ENCODE measurements at places on chromosomes 6 and 20.

DNA sequence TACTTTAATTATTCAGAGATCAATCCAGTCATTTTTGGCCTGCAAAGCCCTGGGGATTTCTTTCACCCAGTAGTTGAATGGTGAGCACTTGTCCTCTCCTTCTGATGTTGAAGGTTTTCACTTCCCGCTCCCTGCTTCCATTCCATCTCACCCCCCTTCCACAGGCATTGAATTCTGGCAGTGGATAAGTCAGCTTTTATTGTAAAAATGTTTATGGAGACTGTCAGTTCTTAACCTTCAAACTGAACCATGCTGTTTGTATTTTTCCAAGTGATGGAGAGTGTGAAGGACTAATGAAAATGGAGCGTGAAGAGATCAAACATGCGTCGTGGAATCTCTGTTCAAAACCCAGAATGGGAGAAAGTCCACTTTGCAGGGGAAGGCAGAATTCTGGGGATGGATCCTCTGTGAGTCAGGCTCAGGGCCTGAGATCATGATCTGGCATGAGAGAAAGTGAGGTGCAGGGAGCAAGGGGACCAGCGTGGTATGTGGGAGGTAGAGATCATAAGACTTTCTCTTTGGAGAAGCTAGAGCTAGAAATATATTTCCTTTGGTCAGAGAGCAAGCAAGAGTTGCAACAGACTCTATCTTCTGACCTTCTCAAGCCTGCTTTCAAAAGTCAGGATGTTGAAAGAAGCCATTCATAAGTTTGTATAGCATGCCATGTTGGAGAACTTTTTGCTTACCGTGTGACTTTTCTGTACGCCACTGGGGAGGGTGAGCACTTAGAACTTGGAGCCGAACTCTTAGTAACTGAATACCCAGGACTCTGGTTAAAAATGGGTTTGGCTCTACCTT, 30.2 kb downstream of the ISM1 start:
- DNase-seq: no peak

DNA sequence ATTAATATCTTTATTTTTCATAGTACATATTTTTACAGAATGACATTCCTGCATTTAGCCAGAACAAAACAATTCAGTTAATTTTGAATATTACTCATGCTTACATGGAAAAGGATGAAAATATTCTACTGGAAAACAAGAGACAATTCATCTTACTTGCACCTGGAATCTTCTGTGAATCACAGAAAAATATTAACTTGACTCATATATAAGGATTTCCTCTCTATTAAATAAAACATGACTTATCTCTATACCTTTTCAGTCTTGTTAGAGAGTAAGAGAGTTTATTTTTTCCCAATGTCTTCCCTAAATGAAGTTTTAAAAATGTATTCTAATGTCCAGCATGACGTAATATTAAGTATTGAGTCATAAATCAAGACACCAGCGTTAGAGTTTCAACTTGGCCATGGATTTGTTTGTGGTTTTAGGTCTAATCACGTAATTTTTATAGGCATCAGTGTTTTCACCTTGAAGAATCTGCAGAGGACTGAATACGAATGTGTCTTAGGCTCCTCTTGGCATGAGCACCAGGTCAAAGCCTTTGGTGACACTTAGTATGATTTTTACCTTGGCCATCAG, 445.1 kb upstream of the JAG1 start:
- no peak for DNase-seq

DNA sequence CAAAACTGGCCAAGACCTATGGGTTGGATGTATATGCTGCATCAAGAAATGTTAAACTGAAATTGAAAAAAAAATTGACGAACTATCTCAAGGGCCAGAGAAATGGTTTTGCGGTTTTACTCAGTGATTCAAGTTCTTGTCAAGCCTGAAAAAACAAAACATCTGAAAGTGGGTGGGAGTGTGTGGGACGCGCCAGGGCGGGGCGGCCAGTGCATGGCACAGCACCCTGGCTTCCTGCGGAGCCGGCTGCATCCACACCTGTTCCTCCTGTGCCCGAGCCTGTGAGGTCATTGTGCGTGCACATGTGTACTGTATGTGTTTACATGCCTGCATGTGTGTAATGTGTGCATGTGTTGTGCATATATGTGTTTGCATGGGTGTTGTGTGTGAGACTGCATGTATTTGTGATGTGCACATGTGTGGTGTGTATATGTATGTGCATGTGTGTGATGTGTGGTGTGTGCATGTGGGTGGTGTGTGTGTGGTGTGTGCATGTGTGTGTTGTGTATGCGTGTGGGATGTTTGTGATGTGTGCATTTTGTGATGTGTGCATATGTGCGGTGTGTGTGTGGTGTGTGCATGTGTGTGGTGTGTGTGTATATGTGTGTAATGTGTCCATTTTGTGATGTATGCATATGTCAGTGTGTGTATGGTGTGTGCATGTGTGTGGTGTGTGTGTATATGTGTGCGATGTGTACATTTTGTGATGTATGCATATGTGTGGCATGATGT, 59.8 kb downstream of the CDH4 start:
- DNase-seq: no peak

- DNase-seq: no peak
These were observed 44.5 kb downstream of the SULF2 start for GRCh38 chr20:47740862-47741184.

DNA sequence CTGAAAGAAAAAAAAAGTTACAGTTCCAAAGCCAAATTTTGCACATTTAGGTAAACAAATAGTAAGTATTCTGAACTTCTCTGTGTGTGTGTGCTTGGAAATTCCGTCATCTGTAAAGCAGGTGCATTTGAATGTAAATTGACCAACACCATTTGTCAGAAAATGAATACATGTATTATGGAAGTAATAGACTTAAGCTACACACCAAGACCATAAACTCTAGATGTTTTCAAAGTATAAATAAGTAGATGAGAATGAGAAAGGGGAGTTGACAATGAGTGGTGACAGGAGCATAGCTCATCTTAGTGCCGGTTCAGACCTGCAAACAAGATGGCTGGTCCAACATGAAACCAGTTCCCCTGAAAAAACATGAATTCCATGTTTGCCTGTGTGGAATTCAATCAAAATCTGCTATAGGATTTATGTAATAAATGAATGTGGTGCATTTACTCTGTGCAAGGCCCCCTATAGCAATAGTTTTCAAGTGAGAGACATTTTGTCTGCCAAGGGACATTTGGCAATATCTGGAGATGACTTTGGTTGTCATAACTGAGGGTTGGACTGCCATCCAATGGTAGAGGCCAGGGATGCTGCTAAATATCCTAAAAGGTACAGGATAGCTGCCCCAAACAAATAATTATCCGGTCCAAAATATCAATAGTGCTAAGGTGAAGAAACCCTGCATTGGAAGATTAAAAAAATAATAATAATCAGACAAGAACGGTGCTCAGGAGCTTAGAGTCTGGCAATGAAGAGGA, 11.0 kb upstream of the FILIP1 start:
- no peak for DNase-seq

- DNase-seq: no peak
These were observed 719.7 kb upstream of the MARCKS start for GRCh38 chr6:113137426-113137825.

DNA sequence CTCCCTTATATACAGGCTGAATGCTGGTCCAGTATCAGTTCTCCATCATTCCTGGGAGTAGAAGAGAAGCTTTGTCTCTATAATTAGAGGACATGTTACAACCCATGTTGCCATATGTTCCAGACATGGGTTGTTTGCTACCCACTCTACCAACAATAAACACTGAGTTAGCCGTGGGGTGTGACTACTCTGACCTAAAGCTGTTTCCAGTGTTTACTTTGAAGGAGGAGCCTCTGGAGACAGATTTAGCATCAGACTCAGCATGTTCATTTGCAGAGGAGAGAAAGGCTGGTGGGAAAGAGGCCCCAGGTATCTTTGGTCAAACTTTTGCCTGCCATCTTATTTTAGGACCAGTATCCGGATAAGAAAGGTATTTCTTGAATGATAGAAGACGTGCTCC, 157.9 kb upstream of the SNX9 start:
- DNase-seq: no peak

DNA sequence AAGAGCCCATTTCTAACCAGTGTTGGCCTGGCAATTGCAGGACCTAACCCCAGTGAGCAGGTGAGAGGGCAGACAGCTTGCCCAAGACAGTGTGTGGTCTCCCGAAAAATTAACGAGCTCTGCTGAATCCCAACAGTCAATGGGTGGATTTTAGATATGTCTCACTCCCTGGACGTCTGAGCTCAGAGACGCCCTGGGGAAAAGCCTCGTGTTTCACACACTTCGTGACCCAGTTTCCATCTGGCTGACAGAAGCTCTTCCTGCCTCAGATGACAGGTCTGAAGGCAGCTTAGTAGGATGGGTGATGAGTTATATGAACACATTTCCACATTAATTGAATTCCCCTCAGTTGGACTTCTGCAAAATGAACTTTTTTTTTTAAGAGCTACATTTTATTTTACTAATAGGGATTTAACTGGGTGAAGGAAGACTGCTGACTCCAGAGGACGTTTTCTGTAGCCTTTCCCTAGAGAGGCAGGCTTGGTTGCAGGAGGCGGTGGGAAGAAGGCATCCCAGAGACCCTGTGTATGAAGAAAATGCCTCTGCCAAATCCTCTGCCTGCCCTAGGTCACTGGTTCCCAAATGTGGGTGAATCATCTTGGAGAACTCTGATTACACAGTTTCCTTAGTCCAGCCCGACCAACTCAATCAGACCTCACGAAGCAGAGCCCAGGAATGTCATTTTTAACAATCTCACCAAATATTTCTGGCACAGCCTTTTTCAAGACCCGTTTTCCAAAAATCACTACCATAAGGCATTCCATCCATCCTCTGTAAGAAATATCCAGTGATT, 71.7 kb upstream of the LY86 start:
- DNase-seq: no peak

DNA sequence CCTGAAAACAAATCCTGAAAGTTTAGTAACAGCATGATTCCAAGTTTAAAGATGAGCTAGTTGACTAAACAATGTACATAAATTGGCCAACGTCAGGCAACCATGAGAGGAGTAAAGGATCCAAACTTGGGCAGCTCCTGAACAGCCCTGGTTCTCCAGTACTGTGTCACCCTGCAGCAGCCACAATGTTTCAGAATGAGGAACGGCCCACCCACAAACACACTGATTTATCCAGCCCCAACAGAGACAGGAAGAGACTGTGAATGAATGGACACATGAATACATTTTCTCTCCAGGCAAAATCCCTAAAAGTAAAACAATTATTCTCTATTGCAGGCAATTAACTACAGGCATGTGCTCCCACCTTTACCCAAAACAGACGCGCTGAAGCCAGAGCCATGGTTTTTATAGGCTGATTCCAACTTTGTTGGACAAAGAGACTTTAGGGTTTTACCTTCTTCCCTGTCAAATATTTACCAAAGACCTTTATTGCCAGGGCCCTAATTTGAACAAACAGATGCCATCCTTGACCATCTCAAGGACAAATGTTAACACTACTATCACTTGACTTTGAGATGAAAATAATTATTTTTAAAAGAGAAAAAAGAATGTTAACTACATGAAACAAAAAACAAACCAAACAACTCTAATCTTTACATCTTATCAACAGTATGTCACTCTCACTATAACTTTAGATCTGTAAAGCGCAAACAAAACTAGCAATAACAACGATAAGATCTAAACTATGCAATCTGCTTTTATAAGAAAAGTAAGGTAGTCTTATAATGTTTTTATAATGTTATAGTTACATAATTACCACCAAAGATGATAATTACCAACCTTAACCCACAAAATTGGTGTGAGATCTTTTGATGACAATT, 22.9 kb downstream of the CNKSR3 start:
- no peak for DNase-seq

- no peak for DNase-seq
These were observed 14.7 kb upstream of the RCAN2 start for GRCh38 chr6:46505693-46506512.

DNA sequence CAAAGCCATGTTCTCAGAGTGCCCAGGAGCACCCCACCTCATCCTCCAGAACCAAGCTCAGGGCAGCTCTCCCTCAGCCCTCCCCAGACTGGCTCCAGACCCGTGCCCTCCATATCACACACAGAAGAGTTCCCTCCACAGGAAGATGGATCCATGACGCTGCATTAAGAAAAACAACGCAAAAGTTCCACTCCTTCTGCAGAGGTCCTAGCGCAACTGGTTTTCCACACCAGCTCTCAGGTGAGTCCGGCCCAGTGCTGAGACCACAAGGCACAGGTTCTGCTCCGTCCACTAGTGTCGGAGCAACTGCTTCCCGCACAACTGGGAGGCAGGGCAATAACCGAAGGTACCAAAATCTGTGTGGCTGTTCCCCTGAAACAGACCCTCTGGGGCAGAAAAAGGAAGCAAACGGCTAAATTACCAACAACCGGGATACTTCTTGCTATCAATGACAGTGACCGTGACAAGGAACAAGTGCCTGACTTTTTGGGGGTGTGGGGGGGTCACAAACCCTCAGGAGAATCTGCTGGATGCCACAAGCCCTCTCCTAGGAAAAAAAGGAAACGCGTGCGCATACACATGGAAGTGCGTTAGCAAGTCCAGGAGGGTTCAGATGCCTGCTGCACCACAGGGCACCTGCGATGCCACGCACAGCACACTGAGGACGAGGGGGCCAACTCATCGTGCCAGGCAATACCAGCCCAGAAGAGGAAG, 49.2 kb downstream of the MYH7B start:
- DNase-seq: no peak

GRCh38 chr6:81894306-81894705, 141.8 kb upstream of the TENT5A start:
- no peak for DNase-seq

- DNase-seq: no peak
These were observed 118.3 kb downstream of the SLC24A3 start for GRCh38 chr20:19330731-19331130.

- DNase-seq: no peak
These were observed 20.4 kb upstream of the EXOC2 start for GRCh38 chr6:713351-713750.

GRCh38 chr20:38225900-38226263, 34.7 kb downstream of the KIAA1755 start:
- DNase-seq: no peak

GRCh38 chr20:49601153-49601924, 33.4 kb upstream of the PTGIS start:
- no peak for DNase-seq

- no peak for DNase-seq
These were observed 2.9 kb downstream of the SDC4 start for GRCh38 chr20:45345104-45345936.

GRCh38 chr6:161351858-161352257, 78.0 kb upstream of the AGPAT4 start:
- no peak for DNase-seq

- no peak for DNase-seq
These were observed at the start of gene PRDM13 for GRCh38 chr6:99606656-99607415. PRDM13 (plus strand) TSS chr6:99606833; CDS start chr6:99607035, 202 bp downstream.

DNA sequence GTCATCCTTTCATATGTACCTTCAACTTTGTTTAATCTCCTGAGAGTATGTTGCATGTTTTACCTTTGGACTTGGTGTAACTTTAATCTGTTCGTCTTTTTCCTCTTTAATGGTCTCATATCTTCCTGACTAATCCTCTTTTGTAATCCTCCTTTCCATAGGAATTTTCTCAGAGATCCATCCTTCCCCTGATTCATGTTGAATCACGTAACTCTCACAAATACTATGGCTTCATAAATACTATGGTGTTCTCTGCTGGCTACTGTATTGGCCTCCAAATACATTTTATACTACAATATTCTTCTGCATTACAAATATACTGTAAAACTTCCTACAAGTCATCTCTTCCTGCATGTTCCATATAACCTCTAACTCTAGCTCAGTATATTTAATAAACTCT, 317.7 kb upstream of the ADGRB3 start:
- DNase-seq: no peak

GRCh38 chr6:14924126-14925024, 321.5 kb upstream of the JARID2 start:
- DNase-seq: no peak

GRCh38 chr6:52230685-52231084, 13.6 kb downstream of the IL17F start:
- DNase-seq: no peak
